ENCODE measurements at places on chromosomes 11 and 22.

- no peak for DNase-seq
Observed at GRCh38 chr22:37661160-37661924, 2.8 kb downstream of the PDXP start.

DNA sequence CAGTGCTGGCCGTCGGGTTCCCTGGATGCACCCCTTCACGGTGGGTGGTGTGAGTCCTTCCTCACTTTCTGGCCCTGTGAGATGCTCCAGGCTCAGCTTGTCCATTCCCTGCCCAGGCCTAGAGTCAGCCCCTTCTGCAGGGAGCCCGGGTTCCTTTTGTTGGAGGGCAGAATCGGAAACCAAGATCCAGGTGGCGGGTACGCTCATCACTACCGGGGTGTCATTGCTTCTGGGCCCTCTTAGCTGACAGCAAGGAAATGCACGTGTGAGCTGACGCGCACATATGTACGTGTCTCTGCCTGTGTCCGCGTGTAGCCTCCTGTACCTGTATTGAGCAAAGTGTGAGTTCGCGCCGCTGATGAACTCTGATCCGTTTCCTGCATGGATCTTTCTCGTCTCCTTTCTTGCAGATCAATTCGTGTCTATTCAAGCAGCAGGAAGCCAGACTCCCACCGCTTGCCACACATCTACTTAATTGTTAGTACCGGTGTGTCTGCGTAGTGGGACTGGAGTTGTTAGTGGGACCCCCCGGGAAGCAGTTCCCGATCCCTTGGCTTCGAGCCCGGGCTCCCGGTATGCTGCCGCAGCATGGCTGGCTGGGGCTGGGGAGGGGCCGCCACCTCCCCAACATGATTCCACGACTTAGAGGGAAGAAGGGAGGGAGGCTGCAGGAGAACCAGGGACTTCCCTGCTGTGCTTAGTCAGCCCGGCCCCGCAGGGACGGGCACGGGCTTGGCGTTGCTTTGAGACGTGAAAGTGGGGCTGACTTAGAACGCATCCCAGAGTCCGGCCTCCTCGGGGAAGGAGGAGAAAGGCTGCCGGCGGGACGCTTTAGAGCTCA is 35.9 kb upstream of the GRAMD4 start:
- DNase-seq, result peak; percentile 17

DNA sequence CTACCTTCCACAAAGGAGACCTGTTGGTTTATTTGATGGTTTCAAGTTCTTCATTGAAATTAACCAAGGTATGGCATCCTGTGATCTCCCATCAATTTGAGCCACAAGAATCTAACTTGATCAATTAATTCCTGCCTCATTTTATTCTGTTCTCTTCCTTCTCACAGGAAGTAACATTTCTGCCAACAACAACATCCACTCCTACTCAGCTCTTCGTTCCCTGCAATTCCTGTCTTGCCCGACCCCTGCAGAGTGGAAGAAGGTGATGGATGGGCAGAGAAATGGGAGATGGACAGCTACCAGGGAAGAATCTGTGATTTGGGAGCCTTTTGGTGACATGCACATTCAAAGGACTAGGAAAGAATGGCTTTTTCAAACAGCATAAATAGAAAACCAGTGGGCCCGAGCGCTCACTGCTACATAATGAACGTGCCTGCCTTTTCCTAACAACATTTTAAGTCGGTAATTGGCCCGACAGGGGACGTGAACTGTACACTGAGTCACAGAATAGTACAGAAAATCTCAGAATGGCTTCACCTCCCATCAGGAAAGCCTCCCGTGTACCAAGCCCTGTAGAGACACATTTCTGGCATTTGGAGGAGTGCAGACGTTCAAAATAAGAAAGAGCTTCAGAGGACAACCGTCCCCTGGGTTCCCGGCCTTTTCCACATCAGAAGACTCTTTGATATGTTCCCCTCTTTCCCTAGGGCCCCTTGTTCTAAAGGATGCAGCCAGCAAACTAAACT is 112.6 kb upstream of the SEZ6L start:
- no peak for DNase-seq

GRCh38 chr11:64764040-64764611 is 4.4 kb upstream of the PYGM start:
- no peak for DNase-seq

DNA sequence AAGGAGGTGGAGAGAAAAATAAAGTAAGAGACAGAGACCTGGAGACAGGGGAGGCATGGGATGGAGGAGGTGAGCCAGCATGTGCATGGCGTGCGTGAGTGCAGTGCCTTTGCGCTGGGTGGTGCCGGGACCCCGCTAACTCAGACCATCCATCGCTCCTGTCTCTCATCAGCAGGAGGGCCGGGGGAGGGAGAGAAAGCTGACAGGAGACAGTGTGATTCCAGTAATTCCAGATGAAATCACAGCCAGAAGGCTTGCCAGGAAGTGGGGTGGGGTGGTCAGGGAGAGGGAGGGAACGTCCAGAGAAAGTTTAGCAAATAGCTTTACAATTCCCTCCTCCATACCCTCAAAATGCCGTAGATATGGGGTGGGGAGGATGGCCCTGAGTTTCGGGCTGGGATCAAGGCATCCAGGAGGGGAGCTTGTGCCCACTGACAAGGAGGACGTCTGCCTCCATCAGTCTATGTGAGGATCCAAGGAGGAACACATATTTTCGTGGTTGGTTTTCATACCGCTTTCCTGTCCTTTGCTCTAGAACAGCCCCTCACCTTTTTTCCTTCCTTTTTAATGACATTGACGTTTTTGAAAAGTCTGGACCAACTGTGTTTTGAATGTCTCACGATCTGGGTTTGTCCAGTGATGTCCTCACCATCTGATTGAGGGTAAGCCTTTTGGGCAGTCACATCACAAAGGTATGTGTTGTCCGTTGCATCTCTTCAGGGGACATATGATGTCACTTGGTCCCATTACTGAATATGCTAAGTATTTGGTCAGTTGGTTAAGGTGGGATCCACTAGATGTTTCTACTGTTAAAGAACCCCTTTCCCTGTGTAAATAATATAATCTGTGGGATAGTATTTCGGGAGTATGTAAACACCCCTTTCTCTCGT is 567.3 kb downstream of the MIAT start:
- DNase-seq, result peak; percentile 92

All from brain pericyte (primary cell).